ENCODE measurements at places on chromosomes 4 and X.

DNA sequence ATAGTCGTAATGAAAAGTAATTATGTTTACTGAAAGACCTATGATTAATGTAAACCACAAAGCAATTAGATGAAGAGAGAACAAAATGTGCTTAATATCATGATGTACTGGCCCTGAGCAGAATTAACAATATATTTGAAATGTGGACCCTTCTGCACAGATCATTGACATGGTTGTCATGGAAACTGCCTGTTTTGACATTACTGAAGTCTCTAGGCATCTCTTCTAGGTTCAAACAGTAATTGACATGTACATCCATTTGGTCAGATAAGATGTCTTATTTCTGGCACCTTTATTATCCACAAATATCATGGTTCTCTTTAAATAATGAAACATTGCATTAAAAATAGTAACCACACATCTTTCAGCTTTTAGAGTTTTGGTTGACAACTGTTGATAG lies 251.7 kb upstream of the GNPDA2 start:
- no peak for DNase-seq

DNA sequence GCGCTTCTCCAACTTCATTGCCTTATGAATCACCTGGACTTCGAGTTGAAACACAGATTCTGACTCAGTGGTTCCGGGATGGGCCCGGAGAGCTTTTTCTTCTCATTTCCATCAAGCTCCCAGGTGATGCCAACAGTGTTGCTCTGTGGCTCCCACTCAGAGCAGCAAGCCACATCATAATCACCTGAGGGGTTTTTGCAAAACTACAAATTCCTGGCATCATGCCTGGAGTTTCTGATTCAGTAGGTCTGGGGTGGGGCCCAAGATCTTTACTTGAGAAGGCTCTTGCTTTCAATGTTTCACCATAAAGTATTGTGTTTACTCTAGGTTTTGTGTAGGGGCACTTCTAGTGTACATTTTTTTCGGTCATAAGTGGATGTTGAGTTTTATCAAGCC lies 7.0 kb downstream of the MTM1 start:
- no peak for DNase-seq

- DNase-seq = no peak
These were observed 134.5 kb upstream of the TAPT1 start for GRCh38 chr4:16360694-16361262.

GRCh38 chr4:114535725-114536124 lies 62.9 kb upstream of the UGT8 start:
- no peak for DNase-seq
